Activated CD4-positive, alpha-beta T cell treated with anti-CD3 and anti-CD28 coated beads, Interleukin-2, amount 10 ng/mL, durations not matched to agents 7 days and 5 days (primary cell): ENCODE measurements at places on chromosomes 13 and 19. TPM values are rescaled to one million over a fixed set of nuclear protein-coding genes. Genes with fewer than 3 reads are reported as not detected.
A peak's percentile ranks its signal among the peaks of the same experiment; 100 is the strongest.

Gene SYNGR4
- not detected for total RNA-seq

Gene LRRC4B
- total RNA-seq, result not detected

GRCh38 chr13:19955873-19956559 is 2.5 kb upstream of the ZMYM2 start:
- DNase-seq, result no peak

DNA sequence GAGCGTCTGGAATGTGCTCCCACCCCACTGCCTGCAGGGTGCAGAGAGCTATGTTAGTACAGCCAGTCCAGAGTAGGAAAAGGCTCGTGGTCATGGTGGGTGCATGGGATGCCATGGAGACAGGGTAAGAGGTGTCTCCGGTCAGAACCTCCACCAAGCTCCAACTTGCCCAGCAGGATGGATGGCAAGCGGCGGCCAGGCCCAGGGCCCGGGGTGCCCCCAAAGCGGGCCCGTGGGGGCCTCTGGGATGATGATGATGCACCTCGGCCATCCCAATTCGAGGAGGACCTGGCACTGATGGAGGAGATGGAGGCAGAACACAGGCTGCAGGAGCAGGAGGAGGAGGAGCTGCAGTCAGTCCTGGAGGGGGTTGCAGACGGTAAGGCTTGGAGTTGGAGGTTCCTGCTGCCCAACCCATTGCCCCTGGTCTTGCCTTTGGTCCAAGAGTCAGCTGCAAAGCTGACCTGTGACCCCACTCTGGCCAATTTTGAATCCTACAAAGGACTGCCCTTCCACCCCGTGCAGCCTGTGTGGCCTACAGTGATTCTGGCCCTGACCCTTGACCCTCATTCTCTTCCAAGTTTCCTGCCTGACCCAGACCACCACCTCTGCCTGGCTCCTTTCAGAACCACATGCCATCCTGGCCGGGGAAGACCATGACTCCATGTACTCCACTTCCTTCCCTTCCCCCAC is 14.7 kb downstream of the POLD1 start:
- DNase-seq, result no peak

Gene CCL25
- total RNA-seq, result 7.4 TPM

DNA sequence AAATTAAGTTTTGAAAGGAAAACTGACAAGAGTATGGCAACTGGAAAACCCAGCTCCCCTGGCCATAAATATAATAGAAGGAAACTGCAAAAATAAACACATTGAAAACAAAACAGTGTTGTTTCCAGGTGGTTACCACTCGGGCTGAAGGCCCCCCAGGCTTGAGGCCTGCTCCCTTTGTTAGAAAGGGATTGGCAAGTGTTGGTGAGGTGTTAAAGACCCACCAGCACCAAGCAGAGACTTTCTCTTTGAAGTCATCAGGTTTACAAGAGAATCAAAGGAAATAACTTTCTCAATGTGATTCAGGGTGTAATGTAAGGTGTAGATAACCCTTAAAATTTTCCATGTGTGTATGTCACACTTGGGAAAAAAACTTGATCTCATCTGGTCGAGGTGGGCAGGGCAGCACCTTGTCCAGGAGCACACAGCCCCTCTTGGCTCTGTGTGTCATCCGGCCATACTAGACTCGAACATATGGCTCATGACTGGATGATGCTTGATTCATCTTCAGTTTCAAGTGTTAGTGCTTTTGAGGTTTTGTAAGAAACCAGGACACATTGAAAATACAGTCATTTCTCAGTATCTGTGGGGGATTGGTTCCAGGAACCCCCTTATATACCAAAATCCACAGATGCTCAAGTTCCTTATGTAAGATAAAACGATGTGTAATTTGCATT is 7.8 kb downstream of the ACTN4 start:
- peak; percentile 43 for DNase-seq

Gene NPAS1
- not detected for total RNA-seq

Gene ZNF43
- 34.6 TPM for total RNA-seq

DNA sequence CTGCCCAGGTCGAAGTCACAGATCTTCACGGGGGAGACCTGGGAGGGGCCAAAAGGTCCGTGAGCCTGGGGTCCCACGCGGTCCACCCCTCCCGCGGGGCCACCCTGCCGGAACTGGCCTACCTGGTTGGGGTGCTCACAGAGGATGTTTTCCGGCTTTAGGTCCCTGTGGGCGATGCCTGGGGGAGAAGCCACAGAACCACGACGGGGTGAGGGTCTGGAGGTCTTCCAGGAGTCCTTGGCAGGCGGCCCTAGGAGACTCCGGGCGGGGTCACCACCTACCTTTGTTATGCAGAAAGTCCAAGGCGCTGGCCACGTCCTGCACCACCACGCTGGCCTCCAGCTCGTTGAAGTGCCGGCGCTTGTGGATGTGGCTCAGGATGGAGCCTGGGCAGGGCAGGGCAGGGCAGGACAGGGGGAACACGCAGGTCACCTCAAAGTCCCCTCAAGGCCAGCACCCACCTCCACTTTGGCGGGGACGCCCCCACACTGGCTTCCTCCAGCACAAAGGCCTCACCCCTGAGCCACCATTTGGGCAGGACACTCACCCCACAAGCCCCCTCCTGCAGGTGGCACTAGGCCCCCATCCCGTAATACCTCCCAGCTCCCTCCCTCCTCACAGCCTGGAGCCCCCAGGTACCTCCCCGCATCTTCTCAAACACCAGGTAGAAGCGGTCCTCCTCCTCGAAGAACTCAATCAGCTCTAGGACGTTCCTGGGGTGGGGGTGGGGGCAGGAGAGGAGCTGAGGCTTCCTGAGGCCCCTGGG is 8.4 kb downstream of the MKNK2 start:
- no peak for DNase-seq

- no peak for DNase-seq
Measured at GRCh38 chr13:57748096-57748495, 116.6 kb downstream of the PCDH17 start.

GRCh38 chr13:104632736-104633135 is 1566.5 kb upstream of the SLC10A2 start:
- DNase-seq, result no peak

GRCh38 chr13:96769874-96770273 is 224.4 kb downstream of the OXGR1 start:
- DNase-seq, result no peak

- DNase-seq, result no peak
Measured at GRCh38 chr19:14161305-14161704, 24.9 kb upstream of the ASF1B start.

- no peak for DNase-seq
Measured at GRCh38 chr13:39210961-39211534, 172.8 kb downstream of the NHLRC3 start.

DNA sequence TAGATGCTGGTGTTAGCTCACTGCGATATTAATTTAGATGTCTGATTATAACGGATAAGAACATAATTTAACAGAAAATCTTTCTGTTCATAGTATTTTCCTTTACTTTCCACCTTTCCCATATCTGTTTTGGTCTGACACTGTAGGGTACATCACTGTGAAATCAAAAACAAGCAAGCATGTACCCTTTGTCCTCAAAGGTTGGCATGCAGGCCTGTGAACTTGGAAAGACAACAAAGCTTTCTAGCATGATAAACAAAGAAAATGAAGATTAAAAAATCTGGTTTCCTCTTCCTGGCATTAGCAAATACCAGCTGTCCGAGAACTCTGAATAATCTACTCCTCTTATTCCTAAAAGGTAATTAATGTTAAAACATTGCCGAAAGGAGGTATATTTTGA is 31.6 kb downstream of the THSD1 start:
- no peak for DNase-seq

Gene CERS4
- 26.7 TPM for total RNA-seq

Gene CCNA1
- total RNA-seq, result 0.83 TPM

DNA sequence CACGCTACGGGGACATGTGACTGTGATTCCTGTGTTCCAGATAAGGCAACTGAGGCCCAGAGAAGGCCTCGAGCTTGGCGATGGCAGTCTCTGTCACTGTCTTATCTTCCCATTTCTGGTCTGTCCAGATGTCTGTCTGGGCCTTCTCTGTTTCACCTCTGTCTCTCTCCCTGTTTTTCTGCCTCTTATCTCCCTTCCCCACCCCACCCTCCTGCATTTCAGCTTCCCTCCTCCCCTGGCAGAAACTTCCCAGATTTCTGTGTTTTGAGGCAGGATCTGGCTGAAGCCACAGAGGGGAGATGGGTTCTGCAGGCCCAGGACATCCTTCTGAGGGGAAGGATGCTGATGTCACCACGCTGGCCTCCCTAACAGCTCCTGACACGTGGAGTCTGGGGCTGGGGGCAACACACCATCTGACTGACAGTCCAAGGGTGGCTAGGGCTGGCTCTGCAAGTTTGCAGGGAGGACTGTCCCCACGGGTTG is 14.4 kb downstream of the PAK4 start:
- no peak for DNase-seq

DNA sequence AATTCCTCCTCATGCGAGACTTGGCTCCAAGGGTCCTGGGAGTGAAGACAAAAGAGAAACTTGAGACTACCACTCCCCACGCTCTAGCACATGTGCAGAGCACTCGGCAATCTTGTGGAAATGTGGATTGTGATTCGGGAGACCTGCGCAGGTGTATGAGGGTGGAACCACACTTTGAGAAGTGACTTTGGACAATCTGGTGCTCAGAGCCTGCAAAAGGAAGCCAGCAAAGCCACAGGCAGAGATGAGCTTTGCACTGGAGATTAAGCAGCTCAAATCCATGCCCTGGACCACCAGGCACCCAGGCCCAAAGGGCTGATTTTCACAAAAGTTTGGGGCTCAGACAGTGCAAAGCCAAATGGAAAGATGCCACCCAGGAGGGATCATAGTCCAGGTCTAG is 162.5 kb upstream of the TSHZ3 start:
- no peak for DNase-seq

DNA sequence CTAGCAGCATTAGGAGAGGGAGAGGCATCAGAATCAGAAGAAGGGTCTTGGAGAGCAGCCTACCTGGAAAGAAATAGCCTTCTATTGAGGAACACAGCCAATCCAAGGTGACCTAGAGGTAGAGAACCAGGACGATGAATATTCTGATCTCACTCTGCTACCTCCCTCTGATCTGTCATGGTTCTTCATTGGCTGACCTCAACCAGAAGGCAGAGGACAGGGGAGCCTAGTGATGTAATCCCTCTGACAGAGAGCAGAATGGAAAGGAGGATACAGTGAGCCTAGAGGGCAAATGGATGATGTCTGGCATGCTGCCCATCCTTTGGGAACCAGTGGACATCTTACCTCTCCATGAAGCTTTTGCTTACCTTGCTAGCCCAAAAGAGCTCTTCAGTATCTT is 3.6 kb downstream of the ZNF507 start:
- DNase-seq, result no peak

- peak; percentile 27 for DNase-seq
Measured at GRCh38 chr19:28710278-28710677, 502.7 kb downstream of the UQCRFS1 start.

- no peak for DNase-seq
Measured at GRCh38 chr19:40445780-40446262, 1.7 kb upstream of the SERTAD3 start.

DNA sequence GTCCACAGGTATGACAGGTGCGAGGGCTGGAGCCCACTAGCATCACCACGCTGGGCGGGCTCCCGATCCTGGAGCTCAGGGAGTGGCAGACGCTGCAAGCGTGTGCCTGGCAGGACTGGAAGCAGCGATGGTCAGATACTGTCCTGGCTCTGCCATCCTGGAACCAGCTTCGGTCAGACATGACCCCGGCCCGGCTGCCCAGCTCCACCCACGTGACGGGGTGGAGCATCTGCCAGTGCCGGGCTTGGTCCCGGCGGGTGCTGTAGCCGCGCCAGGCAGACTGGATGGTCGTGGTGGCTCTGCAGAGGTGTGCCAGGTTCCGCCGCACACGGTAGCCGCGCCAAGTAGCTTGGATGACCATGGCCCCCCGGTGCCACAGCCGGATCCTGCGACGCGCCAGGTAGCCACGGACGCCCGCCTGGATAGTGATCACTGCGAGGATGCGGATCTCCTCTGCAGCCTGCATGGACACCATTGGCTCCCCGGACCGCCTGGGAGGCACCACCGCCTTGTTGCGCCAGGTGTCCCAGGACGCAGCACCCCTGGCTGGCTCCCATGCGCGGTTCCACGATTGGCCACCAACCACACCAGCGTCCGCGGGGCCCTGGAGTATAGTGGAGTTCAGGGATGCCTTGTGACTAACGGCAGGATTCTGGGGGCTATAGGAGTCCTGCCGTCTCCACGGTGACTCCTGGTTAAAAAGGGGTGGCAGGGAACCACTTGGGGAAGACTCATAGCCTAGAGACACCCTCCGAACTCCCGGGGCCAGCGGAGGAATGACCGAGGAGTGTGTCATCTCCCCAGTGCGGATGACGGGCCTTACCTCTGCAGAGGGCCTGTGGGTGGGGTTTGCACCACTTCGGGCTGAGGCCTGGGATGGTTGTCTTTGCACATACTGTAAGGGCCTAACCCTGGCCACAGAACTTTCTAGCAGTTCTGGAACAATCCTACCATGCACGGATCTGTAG is 16.5 kb downstream of the IQCN start:
- DNase-seq, result no peak

GRCh38 chr19:17001603-17002183 is 24.9 kb downstream of the CPAMD8 start:
- no peak for DNase-seq

DNA sequence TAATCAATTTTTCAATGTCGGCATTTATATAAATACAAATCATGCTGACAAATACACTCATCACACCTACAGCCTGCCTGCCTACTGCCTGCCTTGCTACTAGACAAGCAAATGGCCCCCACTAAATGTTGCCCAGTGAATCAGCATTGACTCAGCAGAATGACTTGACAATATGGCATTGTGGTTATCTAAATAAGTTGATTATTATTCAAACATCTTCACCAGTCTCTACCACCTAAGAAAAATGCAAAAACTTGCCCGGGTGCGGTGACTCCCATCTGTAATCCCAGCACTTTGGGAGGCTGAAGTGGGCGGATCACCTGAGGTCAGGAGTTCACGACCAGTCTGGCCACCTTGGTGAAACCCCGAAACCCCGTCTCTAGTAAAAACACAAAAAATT is 296.1 kb downstream of the PCDH9 start:
- no peak for DNase-seq

Gene METTL21C
- total RNA-seq, result not detected

- no peak for DNase-seq
Measured at GRCh38 chr13:62920159-62920558, 1504.5 kb upstream of the PCDH20 start.

GRCh38 chr19:42619271-42619670 is 24.5 kb upstream of the CEACAM8 start:
- no peak for DNase-seq

Gene CLEC17A
- not detected for total RNA-seq

GRCh38 chr19:40392894-40393517 is 3.0 kb upstream of the HIPK4 start:
- DNase-seq, result no peak
